Gastroesophageal sphincter (tissue), 4 donors: ENCODE measurements at places on chromosomes 7 and 10.

DNA sequence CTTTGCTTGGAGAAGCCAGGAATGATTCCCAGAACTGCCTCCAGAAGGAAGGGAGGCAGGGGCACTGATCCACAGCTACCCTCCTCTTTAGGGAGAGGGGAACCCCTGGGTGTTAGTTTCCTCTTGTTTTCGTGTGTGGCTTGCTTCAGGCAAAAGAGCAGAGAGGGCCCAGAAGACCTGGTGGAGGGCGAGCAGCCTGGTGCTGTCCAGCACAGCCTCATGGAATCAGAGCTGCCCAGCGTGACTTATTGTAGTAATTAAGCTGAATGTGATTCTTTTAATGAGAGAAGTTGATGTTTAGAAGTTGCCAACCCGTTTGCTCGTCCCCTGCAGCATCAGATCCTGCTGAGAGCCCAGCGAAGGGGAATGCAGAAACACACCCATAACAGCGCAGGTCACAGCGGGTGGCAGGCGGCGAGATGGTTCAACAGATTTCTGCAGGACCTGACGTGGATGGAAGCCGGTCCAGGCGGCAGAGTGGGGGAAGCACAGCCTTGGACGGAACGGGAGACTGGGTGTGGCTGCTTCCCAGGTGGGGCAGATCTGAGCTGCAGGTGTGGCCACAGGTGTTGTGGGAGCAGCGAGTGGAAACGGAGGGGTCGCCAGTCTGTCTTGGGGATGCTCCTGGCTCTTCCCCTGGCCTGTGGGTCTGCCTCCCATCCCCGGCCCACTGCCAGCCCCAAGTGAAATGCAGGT lies 53.7 kb upstream of the SHH start:
- ATAC-seq: no peak

GRCh38 chr10:87578842-87579401 lies 74.2 kb downstream of the MINPP1 start:
- ATAC-seq: peak; percentile 39

GRCh38 chr7:99078416-99078815 lies 65.5 kb downstream of the SMURF1 start:
- ATAC-seq: no peak

GRCh38 chr7:81583882-81584533 lies 185.8 kb downstream of the HGF start:
- no peak for ATAC-seq

GRCh38 chr10:89985446-89985845 lies 284.1 kb downstream of the KIF20B start:
- ATAC-seq: no peak

- no peak for ATAC-seq
These were observed 10.7 kb downstream of the HBP1 start for GRCh38 chr7:107179326-107180164.

GRCh38 chr10:60427709-60428386 lies 38.2 kb upstream of the ANK3 start:
- no peak for ATAC-seq

- ATAC-seq: no peak
These were observed 43.6 kb downstream of the PDGFA start for GRCh38 chr7:475951-476441.

GRCh38 chr7:16353226-16353625 lies 68.1 kb downstream of the CRPPA start:
- ATAC-seq: no peak

DNA sequence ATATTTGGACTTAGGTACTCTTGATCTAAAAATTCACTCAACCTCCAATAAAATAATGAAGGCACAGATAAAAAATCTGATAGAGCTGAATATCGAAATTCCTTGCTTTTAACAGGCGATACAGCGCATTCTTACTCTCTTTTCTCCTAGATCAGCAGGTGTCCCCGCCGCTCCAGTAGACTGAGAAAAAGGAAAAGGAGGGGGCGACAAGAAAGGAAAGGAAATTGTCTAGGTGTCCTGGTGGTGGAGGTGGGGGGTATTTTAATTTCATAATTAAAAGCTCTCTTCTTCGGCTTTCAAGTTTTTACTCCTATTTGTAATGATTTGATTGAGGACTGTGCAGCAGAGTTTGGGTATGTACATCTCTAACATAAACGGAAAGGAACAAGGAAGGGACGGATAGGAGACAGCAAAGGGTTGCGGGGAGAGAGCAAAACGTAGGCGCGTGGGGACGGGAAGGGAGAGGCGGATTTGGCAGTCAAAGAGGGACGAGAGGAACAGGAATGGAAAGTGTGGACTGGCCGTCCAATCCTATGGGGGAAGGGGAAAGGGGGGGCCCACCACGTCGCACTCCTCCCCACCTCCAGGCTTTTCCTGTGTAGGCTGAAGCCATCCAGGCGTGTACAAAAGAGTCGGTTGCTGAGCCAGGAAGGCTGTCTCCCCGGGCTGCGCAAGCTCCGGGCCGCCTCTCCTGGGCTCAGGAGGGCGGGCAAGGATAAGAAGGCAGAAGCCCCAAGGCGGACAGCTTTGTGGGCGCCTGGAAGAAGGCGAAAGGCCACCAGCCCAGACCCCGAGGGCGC lies 875 bp upstream of the HECTD2 start:
- ATAC-seq: peak; percentile 94

GRCh38 chr7:68807666-68808065 lies 790.6 kb upstream of the AUTS2 start:
- no peak for ATAC-seq

GRCh38 chr10:97096261-97097083 lies 89.3 kb downstream of the SLIT1 start:
- no peak for ATAC-seq

DNA sequence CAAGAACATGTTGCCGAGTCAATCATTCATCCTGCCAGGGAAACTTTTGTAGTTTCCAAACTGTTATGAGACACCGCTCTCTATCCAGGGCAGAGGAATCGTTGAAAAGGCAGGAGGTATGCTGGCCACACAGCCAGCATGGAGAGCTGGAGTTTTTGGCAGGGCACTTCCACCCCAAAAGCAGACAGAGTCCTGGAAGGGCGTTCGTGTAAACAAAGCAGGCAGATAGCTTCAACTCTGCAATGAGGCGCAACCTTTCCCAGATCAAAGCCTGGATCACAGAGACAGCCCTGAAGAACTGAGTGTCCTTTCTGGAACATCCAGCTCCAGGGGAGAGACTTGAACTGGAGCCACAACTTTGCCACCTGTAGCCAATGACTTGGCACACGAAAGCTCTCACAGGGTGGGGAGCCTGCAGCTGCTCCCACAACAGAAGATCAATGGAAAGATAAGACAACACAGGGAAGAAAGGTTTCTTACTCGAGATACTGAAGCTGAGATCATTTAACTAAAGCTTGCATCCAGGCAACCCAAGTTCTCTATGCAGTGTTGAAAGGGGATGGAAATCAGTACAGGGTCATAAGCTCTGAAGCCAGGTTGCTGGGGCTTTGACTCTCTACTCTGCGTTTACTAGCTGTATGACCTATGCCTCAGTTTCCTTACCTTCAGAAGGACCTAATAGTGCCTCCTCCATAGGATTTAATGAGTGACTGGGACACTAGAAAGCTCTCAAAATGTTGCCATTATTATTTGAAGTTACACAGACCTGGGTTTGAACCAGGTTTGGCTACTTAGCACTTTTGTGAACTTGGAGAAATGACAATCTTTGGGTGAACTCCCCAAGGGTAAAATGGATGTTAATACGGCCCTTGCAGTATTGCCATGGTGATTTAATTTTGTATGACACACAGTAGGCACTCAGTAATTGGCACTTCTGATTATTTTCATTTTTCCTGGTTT lies 434.8 kb upstream of the NPVF start:
- ATAC-seq: peak; percentile 57

GRCh38 chr7:74655768-74656440 lies 1.6 kb upstream of the GTF2I start:
- no peak for ATAC-seq

DNA sequence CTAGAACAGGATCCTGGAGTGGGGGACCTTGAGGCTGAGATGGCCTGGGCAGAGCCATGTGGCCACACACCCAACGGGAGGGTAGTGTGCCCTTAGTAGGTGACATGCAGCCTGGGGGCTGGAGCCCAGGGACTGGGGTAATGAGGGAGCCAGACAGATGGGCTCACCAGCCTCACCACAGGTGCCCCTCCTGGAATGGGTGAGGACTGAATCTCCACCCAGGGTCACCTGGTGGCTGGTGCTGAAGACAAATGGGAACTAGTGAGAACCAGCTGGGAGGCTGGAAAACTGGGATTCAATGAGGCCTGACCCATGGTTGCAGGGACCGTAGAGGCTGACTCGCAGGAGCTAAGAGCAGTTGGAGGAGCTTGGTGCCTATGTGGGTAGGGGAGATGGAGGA lies 6.1 kb downstream of the ZP3 start:
- ATAC-seq: no peak

GRCh38 chr7:30135301-30136116 lies 723 bp downstream of the MTURN start:
- ATAC-seq: peak; percentile 26

DNA sequence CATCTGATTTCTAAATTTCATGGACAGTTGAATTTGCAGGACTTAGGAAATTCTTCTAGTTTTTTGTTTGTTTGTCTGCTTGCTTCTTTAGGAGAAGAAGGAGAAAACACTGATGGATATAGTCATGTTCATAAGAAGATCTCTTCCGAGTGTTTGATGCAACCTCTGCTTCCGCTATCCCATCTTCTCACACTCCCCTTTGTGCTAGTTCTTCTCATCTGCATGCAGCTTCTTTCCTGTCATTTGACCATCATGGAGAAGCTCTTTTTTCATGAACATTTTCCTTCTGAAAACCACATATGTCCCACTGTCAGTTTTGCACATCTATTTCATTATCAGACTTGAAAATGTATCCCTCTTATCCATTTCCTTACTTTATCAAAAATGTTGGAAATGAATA lies 346.9 kb upstream of the PRKCQ start:
- ATAC-seq: no peak

GRCh38 chr7:13077466-13077865 lies 390.0 kb downstream of the ARL4A start:
- ATAC-seq: no peak

DNA sequence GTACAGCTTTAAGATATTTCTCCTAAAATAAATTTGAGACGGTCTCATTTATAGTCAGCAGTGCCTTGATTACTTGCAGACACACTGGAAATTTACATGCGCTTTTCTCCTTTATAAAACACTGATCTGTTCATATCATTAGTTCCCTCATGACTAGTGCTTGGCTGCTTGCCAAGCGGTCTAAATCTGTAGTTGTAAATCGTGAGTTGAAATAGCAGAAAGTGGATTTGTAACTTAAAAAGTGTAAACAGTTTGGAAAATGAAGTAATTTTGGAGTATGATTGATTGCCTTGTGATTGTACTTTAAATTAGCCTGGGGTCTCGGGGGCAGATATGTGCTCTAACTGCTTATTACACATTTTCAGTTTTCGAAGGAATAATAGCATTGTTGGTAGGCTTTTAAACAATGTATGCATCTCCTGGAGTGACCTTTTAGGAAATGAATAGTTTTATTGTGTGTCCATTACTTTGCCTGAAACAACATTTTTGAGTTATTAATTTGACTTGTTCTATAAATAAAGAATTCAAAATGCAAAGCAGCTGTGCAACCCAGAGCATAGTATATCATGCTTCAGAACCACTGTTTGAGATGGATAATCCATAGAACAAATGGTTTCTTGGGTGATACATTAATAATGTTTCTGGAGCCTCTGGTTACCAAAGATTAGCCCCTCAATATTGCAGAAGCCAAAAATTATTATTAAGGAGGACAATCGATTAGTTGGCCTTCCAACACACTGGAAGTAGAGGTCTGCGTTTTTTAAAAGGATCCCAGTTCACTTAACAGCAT lies 73.3 kb downstream of the ARID5B start:
- peak; percentile 48 for ATAC-seq
